ENCODE measurements at places on chromosomes 5 and 9.

DNA sequence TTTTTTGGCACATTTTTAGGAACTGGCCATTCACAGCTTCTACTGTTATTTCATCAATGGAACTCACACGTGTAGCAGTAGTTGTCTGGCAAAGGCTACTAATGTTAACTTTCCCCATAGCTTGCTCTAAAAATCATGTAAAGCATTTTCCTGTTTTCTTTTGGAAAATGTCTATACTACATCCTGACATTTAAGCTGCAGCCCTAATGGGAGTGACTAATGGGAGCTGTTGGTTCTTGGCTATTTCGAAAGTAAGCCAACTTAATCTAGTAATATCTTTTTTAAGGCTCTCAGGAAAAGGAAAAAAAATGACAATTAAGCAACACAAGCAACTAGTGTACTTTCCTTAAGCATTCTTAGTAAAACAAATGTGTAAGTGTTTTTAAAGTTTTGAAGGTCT is 169.2 kb downstream of the SLC12A2 start:
- DNase-seq, result no peak

GRCh38 chr9:129007766-129008468 is 20.2 kb downstream of the SH3GLB2 start:
- no peak for DNase-seq

- no peak for DNase-seq
These were observed 33.6 kb downstream of the LRRTM2 start for GRCh38 chr5:138841531-138841930.

DNA sequence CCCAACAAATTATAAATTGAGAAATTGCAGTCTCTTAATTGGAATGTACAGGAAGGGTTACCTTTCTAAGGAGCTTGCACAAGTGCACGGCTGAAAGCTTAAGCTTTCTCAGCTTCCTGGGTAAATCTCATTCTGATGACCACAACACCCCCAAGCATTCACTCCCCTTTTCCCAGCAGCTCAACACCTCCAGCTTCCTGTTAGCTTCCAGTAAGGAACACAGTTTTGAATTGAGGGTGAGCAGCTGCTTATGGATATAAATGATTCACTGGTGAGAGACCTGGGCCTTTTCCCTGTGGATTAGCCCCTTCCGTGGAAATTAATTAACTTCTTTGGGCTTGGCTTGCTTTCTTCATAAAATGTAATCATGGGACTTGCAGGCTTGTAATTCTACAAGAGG is 101.2 kb downstream of the SLC28A3 start:
- no peak for DNase-seq

DNA sequence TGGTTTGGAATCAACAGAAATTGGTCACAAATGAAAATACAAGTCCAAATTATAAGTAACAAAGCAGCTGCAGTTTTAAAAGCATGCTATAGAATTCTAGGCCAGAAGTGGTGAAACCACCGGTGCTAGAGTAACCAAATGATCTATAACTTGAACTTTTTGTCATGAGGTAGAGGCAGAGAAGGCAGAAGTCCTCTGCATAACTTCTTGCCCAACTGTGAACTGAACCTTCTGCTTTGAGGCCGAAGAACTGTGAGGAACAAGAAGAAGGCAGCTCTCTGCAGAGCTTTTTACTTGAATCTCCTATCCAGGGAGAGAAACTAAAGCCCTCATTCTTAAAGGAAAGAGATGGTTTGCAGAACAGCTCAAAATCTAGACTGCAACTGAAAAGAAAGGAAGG is 36.2 kb upstream of the TENT2 start:
- DNase-seq, result no peak

DNA sequence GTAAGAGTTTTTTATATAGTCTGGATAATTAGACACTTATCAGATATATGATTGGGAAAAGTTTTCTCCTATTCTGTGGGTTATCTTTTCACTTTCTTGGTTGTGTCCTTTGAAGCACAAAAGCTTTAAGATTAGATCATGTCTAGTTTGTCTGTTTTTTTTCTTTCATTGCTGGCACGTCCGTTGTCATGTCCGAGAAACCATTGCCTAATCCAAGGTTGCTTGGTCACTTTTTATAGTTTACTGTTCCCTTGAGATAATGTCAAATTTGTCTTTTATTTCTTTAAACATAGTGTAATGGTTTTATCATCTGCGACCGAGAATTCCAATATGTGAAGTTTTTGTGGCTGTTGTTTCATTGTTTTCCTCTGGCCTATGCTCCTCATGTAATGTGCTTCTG is 28.8 kb downstream of the GARNL3 start:
- DNase-seq, result no peak

DNA sequence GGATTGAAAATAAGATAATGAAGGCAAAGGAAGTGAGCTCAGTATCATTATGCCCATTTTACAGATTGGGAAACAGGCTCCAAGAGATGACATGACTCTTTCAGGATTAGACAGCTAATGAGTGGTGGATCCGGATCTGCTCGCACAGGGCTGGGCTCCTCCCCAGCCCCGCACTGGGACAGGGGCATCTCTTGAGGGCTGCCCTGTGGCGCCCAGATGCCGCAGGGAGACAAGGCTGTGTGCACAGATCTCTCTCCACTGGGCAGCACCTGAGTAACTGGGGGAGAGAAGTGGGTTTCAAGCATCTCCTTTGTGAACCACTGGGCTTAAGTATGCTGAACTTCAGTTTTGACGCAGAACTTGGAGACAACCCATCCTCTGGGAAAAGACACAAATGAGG is 43.9 kb downstream of the ADAMTS2 start:
- DNase-seq, result no peak

- no peak for DNase-seq
These were observed 294.5 kb downstream of the EBF1 start for GRCh38 chr5:158805195-158805594.

- no peak for DNase-seq
These were observed 60.1 kb downstream of the CCDC171 start for GRCh38 chr9:15612962-15613361.

DNA sequence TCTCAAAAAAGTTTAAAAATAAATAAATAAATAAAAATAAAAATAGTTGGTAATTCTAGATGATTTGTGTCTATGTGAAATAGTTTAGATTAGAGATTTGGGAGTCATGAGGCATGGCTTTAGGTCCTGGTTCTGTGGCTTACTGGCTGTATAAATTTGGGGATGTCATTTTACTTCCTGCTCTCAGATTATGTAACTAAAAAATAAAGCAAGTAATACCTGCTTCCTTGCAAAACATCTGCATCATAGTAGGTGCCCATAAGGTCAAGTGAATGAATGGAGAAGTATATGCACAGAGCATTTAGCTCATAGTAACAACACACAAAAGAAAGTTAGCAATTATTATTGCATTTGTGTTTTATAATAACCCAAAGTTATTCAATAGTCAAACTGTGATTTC is 287.7 kb upstream of the TLE4 start:
- DNase-seq, result no peak

DNA sequence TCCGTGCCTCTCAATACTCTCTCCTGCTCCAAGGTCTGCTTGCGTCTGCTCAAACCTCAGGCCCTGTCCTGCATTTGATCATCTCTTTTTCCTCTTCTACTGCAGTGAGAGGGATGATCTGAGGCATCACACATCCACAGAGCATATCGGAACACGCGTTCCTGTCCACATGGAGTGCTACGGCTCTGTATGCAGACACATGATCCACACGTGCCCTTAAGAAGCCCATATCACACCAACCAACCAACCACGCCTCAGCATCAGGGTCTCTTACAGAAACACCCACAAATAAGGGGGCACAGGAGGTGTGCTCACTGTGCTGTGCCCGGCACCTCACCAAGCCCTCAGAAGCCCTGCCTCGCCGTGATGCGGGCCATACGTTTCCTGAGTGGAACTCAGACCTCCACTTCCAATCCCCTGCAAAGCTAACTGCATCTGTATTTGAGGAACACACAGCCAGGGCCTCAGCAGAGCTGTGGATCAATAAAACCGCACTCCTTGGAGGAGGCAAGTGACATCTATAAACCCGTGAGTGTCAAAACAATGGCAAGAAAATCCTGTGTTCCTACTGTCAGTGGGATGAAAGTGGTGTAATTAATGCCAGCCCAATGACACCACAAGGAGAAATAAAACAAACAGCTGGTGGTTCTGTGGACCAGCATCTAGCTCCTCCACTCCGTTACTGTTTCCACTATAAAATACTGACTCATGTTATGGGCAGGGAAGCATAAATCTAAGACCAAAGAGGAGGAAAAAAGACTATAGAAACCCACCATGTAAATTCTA is 40.4 kb downstream of the AK8 start:
- DNase-seq, result no peak

DNA sequence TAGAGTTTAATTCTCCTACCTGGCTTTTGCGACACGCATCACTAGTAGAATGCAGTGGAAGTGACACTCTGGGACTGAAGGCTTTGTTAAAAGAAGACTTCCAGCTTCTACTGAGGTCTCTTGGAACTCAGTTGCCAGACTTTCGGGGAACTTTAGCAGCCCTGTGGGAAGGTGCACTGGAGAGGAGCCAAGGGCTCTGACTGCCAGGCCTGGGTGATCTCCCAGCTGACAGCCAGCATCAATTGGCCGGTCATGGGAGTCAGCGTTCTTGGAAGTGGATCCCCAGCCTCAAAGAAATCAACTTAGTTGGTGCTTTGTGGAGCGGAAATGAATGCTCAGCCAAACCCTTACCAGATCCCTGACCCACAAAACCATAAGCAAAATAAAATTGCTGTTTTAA is 87.1 kb downstream of the OSTF1 start:
- DNase-seq, result no peak

DNA sequence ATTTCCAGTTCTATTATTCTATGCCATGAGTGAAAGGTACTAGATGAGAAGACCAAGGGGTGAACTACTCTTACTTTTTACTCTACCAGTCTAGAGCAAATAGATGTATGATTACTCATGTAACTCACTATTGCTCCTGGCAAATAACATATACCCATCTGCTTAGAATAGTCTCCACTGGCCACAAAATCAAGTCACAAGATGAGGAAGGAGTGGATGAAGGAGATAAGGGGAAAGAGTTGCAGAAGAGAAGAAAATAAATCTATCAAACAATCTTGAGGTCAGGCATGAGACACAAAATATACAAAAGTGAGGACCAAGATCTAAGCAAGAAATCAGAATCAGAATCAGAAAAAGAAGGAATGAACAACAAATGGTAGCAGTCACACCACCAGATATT is 13.7 kb upstream of the NR4A3 start:
- no peak for DNase-seq

DNA sequence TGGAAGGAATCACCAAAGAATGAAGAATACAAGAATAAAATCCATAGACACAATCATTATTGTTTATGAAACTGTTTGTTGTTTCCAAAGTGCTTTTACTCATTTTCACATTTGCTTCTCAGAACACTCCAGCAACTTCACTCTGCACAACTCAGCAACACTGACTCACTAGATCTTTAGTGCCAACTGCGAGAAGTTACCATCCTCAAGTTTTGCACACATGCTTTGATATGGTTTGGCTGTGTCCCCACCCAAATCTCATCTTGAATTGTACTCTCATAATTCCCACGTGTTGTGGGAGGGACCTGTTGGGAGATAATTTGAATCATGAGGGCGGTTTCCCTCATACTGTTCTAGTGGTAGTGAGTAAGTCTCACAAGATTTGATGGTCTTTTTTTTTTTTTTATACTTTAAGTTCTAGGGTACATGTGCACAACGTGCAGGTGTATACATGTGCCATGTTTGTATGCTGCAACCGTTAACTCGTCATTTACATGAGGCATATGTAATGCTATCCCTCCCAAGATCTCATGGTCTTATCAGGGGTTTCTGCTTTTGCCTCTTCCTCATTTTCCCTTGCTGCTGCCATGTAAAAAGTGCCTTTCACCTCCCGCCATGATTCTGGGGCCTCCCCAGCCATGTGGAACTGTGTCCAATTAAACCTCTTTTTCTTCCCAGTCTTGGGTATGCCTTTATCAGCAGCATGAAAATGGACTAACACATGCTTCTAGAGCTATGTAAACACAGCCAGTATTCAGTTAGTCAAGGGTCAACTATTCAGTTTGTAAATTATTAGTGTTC is 36.9 kb downstream of the CLINT1 start:
- no peak for DNase-seq

DNA sequence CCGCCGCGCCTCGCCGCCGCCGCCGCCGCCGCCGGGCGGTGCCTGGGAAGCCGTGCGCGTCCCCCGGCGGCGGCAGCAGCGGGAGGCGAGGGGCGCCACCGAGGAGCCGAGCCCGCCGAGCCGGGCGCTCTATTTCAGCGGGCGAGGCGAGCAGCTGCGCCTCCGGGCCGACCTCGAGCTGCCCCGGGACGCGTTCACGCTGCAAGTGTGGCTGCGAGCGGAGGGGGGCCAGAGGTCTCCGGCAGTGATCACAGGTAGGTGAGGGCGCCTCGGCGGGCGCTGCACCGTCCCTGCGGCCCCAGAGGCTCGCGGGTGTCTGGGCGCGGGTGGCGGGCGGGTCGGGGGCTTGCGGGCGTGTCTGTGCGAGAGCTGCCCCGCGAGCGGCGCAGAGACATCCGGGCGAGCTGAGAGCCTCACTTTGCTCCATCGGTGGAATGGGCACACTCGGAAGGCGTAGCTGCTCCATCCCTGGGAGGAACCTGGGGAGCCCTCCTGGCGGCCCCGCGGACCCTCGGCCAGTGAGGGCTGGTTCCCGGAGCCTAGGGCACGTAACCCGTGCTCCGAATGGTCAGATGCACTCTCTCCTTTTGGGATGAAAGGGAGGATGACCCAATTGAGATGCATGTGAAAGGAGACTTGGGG is 864 bp downstream of the PAPPA start:
- no peak for DNase-seq

DNA sequence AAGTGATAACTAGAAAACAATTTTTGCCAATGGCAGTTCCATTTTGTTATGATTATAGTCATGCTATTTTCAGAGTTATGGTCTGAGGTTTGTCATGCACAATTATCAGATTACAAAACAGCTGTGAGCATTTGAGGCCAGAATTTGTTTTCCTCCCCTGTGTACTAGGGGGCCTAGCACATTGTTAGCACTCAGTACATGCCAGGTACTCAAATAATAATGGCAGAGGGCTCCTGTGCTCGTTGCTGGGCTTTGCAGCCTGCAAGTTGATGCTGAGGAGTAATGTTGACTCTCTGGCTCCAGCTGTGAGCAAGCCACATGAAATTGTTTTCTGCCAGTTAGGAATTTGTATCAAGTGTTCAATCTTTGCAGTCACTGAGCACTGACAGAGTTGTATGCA is 6.9 kb downstream of the DNAI1 start:
- no peak for DNase-seq

DNA sequence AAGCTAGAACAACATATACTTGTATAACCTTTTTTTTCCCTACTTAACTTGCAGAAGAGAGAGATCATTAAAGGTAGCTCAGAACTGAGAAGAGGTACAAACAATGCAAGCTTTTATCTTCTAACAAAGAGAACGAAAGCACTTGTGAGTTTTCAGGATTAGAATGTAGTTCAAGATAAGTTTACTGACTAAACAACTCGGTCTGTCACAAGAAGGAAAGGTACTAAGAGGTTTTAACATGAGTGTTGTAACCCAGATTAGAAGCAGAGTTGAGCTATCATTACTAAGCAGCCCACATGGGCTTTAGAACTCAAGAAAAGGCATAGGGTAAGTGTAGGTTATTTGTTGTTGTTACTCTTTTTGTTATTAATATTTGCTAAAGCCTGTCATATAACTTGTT is 25.2 kb downstream of the GIN1 start:
- no peak for DNase-seq

Data from activated T-helper 1 cell treated with anti-CD3 and anti-CD28 coated beads, Interleukin-2, amount 50 U/mL, for 16 hours (primary cell).